ENCODE measurements at places on chromosomes 3 and 15.

DNA sequence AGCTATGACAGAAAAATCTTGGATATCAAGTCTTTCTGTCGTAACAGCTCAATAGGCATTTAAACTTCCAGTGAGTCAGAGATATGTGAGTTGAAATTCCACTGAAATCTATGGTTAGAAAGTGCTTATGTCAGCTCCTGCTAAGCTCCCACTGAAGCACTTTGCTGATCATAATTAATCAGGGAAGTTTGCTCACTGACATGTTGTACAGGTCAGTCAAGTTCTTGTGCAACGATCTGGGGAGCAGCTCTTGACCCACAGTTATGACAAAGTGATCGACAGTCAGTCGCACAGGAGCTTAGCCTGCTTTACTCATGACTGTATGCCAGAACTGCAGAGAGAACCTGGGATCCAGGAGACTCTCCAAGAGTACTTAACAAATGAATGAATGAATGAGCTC, 453.5 kb downstream of the SOX2 start:
- H3K27me3 ChIP-seq: no peaks in the 10 kb centered on the region
- DNase-seq: no peak
- H3K36me3 ChIP-seq: no peaks in the 10 kb centered on the region
- H3K4me3 ChIP-seq: no peak overlapping the region

DNA sequence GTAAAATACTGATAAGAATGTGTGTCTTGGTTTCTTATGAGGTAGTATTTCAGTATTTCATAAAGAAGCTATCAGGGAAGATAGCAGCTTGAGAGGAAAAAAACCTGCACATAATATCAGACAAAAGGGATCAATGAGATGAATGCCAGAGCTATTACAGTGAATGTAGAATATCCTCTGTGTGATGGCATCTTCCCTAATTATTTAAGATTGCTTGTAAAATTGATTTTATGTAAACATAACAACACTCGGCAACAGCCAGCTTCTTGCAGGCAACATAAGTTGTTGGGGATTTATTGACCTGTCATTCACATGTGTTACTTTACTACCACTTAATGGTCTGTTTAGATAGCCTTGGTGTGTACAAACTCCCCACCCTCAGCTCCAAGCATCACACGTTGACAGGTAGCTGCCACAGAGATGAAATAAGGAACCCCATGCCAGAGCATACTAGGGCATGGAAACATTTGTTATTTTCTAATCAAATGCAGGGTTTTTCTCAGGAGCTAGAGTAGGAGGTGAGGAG, 49.2 kb upstream of the RARB start:
- H3K27me3 ChIP-seq: no peaks in the 10 kb centered on the region
- H3K4me3 ChIP-seq: no peak overlapping the region

- no peak overlapping the region for H3K4me3 ChIP-seq
- no peaks in the 10 kb centered on the region for H3K36me3 ChIP-seq
- DNase-seq: no peak
- H3K4me1 ChIP-seq: peaks cover 5% of the 10 kb centered on the region
- no peak overlapping the region for H3K27ac ChIP-seq
- H3K27me3 ChIP-seq: no peaks in the 10 kb centered on the region
Observed at GRCh38 chr3:39205919-39206516, 13.6 kb upstream of the XIRP1 start.

DNA sequence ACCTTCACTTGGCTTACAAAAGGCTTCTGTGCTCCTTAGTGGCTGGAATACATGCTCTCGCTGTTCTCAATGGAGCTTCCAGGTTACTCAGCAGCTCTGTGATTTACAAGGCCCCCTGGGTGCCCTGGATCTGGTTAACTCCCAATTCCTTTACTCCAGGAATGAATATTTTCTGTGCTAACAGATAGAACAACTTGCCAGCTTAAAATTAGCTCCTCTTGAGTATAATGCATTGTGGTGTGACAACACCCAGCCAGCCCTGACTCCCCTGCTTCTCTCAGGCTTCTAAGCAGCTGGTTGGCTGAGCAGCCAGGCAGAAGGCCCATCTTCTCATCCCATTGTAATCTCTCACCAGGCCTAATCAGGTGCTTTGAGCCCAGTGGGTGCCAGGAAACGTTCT, 246.4 kb downstream of the ALCAM start:
- no peaks in the 10 kb centered on the region for H3K4me1 ChIP-seq
- no peaks in the 10 kb centered on the region for H3K36me3 ChIP-seq
- no peak overlapping the region for H3K27ac ChIP-seq
- H3K27me3 ChIP-seq: no peaks in the 10 kb centered on the region

GRCh38 chr3:166177130-166177529, 339.9 kb upstream of the BCHE start:
- H3K4me3 ChIP-seq: no peak overlapping the region
- H3K27ac ChIP-seq: no peak overlapping the region
- no peaks in the 10 kb centered on the region for H3K4me1 ChIP-seq

- no peaks in the 10 kb centered on the region for H3K27me3 ChIP-seq
- no peaks in the 10 kb centered on the region for H3K4me1 ChIP-seq
- no peaks in the 10 kb centered on the region for H3K36me3 ChIP-seq
- DNase-seq: no peak
- H3K27ac ChIP-seq: no peak overlapping the region
Observed at GRCh38 chr3:174873832-174874657, 14.9 kb downstream of the NAALADL2 start.

DNA sequence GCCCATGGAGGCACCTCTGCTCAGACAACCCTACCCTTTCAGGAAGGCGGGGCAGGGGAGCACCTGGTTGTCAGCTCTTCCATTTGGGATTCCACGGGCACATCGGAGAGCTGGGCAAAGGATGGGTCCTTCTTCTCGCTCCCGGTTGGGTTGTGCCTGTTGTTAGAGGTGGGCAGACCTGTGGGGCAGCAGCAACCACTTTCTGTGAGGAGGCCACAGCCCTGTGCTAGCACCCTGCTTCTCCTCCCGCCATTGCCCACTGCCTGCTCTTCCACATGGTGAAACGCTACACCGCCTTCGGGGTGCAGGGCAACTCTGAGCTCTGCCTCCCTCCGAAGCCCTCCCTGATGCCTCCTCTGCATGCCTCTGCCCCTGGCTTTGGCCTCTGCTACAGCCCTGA, 7.0 kb upstream of the HHATL start:
- no peak overlapping the region for H3K4me3 ChIP-seq
- H3K4me1 ChIP-seq: no peaks in the 10 kb centered on the region
- H3K27ac ChIP-seq: no peak overlapping the region
- DNase-seq: no peak
- no peaks in the 10 kb centered on the region for H3K36me3 ChIP-seq
- no peaks in the 10 kb centered on the region for H3K27me3 ChIP-seq

GRCh38 chr3:28299705-28300104, 48.8 kb upstream of the ZCWPW2 start:
- H3K27me3 ChIP-seq: no peaks in the 10 kb centered on the region
- no peak overlapping the region for H3K27ac ChIP-seq
- no peaks in the 10 kb centered on the region for H3K4me1 ChIP-seq
- DNase-seq: no peak
- no peak overlapping the region for H3K4me3 ChIP-seq
- no peaks in the 10 kb centered on the region for H3K36me3 ChIP-seq

- no peaks in the 10 kb centered on the region for H3K36me3 ChIP-seq
- no peak for DNase-seq
- H3K4me3 ChIP-seq: no peak overlapping the region
Observed at GRCh38 chr15:79314186-79314585, 3.3 kb downstream of the TMED3 start.

DNA sequence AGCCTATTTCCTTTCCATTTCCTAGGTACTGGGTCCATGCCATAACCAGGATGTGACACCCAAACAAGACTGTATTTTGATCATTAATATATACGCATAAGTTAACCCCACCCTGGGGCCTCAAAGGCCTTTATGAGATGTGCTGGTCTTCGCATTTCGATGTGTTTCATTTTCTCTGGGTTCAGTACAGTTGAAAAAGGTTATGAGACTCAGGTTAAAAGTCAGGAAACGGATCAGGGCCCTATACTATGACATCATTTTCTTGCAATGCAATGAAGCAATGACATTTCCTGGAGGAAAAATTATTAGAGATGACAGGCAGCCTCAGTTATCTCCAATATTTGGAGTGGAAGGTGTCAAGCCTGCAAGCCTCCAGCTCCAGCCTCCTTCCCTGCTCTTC, 31.7 kb downstream of the TMEM212 start:
- H3K4me1 ChIP-seq: no peaks in the 10 kb centered on the region
- no peak overlapping the region for H3K27ac ChIP-seq
- H3K4me3 ChIP-seq: no peak overlapping the region
- no peaks in the 10 kb centered on the region for H3K27me3 ChIP-seq

GRCh38 chr15:20295238-20295811, 246.3 kb downstream of the GOLGA6L6 start:
- H3K36me3 ChIP-seq: no peaks in the 10 kb centered on the region
- DNase-seq: peak; percentile 34
- no peaks in the 10 kb centered on the region for H3K4me1 ChIP-seq
- peak overlapping the region; percentile 71 for H3K27ac ChIP-seq

- H3K27ac ChIP-seq: no peak overlapping the region
- no peaks in the 10 kb centered on the region for H3K4me1 ChIP-seq
- H3K27me3 ChIP-seq: no peaks in the 10 kb centered on the region
- no peaks in the 10 kb centered on the region for H3K36me3 ChIP-seq
- DNase-seq: no peak
Observed at GRCh38 chr3:72634128-72634527, 214.1 kb downstream of the SHQ1 start.

All from testis (tissue), 5 donors.